ENCODE measurements at places on chromosomes 2 and 18.
A peak's percentile ranks its signal among the peaks of the same experiment; 100 is the strongest.

DNA sequence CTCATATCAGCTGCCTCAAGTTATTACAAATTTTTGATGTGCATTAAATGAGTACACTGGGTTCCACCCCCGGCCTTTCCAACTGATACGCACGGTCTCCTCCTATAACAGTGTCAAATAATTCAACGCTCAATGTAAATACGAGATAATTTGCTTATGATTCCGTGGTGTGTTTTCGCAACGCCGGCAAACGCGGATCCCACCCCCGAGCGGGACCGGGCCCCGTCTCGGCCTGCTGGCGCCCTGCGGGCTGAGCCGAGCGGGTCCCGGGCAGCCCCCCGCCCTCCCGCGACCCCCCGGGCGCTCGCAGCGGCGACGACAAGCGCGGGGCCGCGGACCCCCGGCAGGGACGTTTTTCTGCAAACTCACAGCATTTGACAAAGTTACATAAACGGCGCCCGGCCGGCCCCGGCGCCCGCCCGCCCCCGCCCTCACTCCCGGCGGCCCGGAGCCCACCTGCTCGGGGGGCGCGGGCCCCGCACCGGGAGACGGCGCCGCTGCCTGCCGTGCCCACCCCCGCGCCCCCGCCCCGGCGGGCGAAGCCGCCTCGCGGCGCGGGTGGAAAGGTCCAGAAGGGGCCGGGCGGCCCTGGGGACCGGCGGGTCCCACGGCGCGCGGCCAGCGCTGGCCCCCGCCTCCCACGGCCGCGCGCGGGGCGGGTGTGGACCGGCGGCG lies 762 bp downstream of the HDAC4 start:
- no peak for DNase-seq

- no peak for DNase-seq
Measured at GRCh38 chr2:98026927-98027522, 31.3 kb upstream of the TMEM131 start.

GRCh38 chr2:184644685-184645084 lies 46.4 kb downstream of the ZNF804A start:
- DNase-seq = no peak

- DNase-seq = no peak
Measured at GRCh38 chr2:73946666-73947065, 20.0 kb downstream of the DGUOK start.

GRCh38 chr2:26316041-26316440 lies 29.9 kb upstream of the SELENOI start:
- no peak for DNase-seq

DNA sequence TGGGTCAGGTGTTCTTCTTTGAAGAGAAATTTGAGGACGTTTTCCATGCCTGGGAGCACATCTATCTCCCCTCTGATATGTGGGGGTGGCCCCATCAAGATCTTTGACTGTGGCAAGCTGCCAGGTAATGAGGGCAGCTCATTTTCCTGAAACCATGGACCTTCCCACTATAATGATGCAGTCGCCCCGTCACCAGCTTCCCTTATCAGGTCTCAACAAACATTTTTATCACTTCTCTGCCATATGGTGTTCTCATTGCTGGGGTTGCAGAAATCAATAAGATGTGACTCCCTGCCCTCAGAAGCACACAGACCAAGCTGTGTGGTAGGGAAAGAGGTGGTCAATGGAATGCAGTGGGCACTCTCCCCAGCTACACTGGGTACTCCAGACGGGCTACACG lies 48.4 kb upstream of the B3GNT7 start:
- DNase-seq = no peak

DNA sequence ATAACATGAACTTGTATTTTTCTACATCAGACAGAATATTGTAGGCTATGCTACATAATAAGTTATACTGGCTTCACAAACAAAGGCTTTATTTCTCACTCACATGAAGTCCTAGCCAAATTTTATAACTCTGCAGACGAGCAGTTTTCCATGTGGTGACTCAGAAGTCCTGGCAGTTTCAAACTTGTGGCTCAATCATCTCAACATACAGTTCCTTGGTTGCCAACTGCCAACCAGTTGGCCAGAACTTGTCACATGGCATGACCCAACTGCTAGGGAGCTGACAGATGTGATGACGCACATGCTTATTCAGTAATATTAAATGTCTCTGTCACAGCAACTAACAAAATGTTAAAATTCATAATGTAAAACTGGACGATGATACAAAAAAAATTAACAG lies 63.8 kb upstream of the ZC3H15 start:
- DNase-seq = peak; percentile 75

- DNase-seq = peak; percentile 50
Measured at GRCh38 chr2:202932425-202933138, 20.5 kb downstream of the CARF start.

DNA sequence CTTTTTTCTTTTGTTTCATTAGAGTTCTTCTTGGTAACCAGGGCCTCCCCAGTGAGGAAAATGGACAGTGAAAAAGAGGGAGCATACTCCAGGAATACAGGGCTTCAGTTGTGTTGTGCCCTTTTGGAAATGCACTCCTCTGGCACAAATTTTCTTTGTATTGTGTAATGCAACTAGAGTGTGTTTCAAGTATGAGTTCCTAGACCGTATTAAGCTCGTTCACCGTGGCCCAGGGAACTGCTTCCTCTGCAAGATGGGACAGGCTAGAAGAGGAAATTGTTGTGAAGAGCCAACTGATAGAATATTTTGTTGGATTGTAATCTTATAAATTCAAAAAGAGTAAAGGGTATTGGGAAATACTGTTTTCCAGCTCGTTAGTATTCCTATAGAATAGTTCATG lies 137.2 kb upstream of the TTC39C start:
- DNase-seq = no peak

DNA sequence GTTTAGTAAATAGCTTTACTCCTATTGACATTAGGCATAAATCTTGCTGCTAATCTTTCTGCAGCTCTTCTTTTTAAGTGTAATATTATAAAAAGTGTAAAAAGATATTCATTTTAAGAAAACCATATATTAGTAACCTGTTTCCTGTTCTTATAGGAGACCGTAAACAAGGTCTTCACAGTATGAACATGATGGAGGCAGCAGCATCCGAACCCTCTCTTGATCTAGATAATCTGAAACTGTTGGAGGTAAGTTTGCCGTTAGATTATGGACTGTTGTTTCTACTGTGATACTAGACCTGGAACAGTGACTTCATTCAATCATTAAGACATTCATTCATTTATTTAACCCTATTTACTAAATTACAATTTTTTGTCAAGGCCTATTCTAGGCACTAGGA lies 120.0 kb upstream of the FAM117B start:
- no peak for DNase-seq

DNA sequence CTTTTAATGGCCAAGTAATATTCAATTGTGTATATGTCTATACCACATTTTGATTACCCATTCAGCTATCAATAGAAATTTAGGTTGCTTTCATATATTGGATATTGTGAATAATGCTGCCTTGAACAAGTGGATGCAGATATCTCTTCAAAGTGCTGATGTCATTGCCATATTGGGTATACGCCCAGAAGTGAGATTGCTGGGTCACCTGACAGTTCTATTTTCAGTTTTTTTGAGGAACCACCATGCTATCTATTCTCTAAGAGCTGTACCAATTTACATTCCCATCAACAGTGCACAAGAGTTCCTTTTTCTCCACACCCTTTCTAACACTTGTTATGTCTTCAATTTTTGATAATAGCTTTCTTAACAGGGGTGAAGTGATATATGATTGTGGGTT lies 306.9 kb downstream of the ZNF516 start:
- DNase-seq = no peak

- no peak for DNase-seq
Measured at GRCh38 chr2:205783872-205784499, 101.7 kb downstream of the NRP2 start.

DNA sequence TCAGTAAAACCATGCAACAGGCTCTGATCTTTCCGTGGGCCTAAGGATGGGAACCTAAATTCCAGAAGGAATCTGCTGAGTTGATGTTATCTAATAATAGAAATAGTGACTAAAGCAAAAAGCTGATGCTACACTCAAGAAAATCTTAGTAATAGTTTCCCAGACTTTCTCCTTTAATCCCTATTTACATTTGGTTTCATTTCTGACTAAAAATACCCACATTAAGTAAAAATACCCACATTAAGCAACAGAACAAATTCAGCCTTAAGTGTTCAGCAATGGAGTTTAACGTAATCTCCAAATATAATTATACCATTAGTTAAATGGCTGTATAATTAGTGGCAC lies 50.3 kb downstream of the CCBE1 start:
- DNase-seq = peak; percentile 57

DNA sequence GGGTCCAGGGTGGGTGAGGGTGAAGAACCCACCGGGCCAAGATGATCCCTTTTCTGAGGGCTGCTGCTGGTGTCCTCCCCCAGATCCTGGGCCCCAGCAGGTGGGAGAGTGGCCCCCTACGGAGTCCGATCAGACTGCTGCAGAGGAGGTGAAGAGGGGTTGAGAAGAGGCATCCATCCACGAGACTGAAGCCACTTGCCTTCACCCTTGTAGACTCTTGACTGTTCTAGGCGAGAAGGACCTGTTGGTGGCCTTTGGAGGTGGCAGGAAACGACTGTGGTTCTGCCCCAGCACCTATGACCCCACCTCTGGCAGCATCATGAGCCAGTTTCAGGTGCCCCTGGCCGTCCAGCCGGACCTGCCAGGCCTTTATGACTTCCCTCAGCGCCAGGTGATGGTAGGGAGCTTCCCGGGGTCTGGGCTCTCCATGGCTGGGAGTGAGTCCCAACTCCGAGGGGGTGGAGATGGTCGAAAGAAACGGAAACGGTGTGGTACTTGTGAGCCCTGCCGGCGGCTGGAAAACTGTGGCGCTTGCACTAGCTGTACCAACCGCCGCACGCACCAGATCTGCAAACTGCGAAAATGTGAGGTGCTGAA lies 1.5 kb downstream of the TET3 start:
- no peak for DNase-seq

DNA sequence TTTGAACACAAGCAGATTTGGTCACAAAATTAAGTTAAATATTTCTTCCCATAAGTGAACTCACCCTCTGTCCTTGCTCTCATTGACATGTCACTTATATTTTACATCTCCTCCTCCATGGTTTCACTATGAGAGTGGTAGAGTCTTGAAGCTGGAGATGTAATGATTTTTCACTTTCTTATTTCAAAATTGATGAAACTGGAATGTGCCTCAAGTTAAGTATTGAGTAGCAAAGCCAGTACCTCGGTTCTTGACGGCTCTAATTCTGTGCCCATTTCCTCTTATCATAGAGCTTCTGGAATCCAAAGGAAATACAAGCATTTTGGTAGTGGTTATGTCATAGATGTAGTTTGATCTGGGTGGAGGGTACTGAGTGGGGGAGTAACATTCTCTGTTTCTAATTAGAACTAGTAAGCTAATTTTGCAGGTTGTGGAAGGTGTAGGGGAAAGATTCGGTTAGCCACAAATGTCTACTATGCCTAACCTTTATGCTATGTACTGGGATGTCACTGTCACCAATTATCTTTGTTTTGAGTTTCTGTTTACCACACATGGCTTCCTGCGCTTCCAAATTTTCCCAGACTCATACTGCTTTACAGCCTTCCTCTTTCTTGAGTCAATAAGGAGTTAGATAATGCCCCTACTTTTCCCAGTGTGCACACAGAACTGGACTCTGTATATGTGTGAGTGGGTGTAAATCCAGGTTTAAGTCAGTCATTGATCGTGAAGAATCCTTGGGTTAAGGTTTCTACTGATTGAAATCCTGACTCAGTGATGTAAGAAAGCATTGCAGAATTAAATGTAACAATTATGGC lies 96.8 kb downstream of the DIS3L2 start:
- no peak for DNase-seq

- no peak for DNase-seq
Measured at GRCh38 chr2:200509235-200509611, 645 bp downstream of the KCTD18 start.

DNA sequence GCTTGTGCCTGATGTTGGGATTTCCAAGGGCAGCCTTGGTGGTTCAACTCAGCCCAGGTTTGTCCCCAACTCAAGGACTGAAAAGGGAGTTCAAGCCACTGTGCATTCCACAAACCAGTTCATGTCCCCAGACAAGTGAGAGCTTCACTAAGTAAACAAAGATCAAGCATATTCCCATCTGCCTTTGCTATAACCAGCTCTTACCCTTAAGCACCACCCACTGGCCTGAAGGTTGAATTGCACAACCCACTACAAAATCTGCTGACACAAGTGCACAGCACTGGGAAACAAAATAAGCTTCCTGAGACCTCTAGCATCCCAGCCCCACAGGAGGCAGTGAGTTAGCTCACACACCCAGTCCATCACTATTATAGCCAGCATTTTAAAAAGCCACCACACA lies 516.7 kb downstream of the NR4A2 start:
- DNase-seq = no peak

DNA sequence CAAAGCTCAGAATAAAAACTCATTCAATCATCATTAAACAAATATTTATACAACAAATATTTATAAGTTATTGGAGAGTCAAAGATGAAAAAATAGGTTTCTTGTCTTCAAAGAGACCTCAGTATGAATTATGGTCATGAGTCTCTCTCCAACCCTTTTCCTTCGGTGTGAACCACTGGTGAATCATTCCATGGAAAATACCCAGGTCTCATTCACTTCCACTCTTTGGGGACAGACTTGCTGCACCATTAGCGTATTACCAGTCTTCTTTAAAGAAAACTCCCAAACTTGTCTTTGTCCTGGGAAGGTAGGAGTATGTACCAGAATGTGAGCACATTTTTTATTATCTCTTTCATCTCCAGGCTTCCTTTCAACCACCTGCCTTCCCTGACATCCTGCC lies 257.4 kb upstream of the RBMS1 start:
- peak; percentile 80 for DNase-seq

GRCh38 chr2:101396316-101396717 lies 9.0 kb upstream of the CREG2 start:
- DNase-seq = peak; percentile 96

- DNase-seq = peak; percentile 67
Measured at GRCh38 chr2:164739966-164740365, 101.7 kb downstream of the COBLL1 start.

- no peak for DNase-seq
Measured at GRCh38 chr2:162478721-162479129, 134.8 kb downstream of the GCA start.

DNA sequence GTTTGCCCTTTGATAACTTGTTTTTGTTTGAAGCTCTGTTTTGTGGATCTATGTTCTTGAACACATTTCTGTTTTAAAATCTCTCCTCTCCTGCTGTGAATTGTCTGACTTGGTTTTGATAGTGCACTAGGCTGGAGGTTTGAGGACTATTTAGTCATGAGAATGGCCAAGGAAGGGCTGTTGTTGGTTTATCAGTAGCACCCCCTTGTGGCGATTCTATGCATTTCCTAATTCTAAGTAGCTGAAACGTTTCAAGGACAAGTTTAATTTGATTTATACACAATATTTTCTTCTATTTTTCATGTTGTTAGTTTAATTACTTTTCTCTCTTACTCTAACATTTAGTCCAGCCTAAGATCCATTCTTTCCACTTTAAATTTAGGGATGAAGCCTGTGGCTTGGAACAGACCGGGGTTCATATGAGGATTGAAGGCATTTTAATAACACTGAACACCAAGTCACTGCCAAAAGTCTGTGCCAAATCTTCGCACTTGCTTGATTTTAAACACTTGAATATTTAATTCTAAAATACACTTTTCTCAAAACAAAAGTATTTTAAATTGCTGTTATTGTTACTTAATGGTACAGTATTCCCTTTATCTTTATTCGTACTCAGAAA lies 166.0 kb downstream of the SOCS6 start:
- DNase-seq = peak; percentile 64

Measured in fibroblast of skin of right biceps (primary cell).